ENCODE measurements at places on chromosomes 5 and 9.

DNA sequence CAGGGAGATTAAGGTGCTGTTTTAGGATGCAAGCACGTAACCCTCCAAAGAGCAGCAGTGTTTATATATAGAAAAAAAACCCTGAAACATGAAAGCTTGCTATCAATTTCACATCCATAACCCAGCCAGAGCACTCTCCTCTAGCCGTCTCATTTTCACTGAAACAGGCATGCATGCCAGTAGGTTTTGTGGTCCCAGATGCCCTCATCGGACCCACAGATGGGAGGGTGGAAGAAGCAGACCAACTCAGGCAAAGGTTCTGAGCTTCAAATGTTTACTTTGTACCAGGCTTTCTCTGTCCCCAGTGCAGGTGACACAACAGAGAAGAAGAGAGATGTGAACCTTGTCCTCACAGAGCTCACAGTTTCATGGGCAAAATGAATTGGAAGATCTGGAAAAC, 127.4 kb upstream of the ATP10B start:
- no peak for DNase-seq

DNA sequence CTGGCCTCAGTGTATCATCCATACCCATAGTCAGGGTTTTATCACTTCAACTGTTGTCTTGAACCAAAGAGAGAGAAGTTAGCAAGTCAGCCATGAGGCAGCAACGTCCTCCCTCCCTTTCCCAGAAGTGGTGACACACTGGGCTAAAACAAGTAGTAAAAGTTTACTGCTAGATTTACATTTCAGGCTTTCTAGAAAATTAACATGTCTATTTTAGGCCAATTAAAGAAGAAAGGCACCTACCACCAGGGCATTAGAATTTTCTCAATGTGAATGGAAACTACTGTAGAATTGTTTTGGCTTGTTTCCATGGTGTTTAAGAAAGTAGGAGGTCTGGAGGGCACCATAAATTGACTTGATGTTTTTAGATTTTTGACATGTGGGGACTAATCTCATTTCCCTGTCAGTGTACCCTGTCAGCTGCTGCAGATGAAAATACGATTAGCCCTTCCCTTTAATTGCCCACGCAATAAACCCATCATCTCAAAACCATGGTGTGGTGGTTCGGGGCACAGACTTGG, 121.8 kb upstream of the ELL2 start:
- no peak for DNase-seq

- DNase-seq, result no peak
Observed at GRCh38 chr9:98838868-98839565, 31.5 kb downstream of the GALNT12 start.

GRCh38 chr9:109476642-109477257, 21.4 kb downstream of the PTPN3 start:
- DNase-seq, result no peak

GRCh38 chr9:24144796-24145195, 318.8 kb upstream of the ELAVL2 start:
- no peak for DNase-seq

- peak; percentile 77 for DNase-seq
Observed at GRCh38 chr5:1380011-1380817, 35.3 kb upstream of the CLPTM1L start.

DNA sequence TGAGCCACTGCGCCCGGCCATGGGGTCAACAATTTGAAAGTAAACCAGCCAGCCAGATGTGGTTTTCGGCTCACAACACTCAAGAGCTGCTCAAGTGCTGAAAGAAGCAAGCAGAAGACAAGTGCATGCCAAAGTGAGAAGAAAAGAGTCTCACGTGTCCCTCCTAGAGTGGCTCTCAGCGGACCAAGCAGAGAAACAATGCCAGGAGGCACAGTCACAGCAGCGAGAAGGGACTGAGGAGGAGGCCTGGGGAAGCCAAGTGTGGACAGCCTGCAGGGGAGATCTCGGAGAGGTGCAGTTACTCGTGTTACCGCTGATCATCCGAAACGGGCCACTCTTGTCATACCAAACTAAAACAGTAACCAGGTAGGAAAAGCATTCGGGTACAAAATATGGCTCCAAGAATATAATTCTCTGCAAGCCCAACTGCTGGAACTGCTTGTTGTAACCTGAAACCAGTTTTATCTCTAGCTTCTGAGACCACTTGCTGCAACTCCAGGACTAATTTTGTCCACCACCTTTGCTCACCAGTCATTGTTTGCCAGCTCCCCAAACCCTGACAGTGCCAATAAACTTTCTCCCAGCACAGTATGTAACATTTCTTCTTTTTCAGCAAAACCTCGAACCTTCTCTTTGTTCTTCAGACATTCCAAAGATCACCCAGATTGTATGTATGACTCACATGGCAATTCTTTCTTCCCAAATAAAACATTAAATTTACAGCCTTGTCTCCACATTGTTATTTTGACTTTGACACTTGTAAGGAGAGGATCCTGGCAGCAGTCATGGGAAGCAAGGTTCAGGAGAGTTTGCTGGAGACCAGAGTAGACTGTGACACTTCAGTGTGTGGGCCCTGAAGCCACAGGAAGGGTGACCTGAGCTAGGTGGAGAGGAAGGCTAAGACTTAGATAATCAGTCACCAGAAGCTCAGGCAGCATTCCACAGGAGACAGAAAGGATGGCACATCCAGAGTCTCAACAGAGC, 6.3 kb downstream of the SLC35D2 start:
- DNase-seq, result no peak

DNA sequence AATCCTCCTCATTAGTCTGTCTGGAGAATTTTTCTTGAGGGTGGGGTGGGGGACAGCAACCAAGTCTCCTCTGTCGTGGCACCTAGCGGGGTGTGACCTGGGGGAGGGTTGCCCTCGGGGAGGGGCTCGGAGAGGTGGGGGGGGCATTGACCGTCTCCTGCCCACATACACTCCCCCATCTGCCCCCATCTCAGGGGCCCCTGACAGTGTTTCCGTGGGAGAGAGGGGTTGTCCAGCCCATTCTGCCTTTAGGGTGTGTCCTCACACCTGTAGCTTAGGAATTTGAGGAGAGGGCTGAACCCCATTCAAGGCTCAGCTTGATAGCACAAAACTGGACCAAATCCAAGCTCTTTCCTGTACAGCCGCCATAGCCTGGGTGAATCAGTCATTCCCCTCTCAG, 5.9 kb upstream of the CXXC5 start:
- DNase-seq, result no peak

- no peak for DNase-seq
Observed at GRCh38 chr9:69254223-69254622, 70.8 kb upstream of the ENTREP1 start.

DNA sequence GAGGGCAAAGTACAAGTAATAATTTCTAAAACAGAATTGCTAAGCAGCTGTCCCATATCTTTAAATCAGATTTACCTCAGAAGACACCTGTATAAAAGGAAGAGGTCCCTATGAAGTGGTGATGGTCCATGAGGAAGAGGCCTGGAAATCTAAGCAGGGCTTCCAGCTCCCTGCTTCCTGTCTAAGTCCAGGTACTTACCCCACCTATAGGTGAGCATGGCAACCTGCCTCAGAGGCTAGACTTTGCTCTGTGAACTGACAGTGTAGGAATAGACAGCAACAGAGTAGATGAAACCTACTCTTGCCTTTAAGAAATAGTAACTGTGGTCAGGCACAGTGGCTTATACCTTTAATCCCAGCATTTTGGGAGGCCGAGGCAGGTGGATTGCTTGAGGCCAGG, 55.8 kb upstream of the ARRDC3 start:
- no peak for DNase-seq

DNA sequence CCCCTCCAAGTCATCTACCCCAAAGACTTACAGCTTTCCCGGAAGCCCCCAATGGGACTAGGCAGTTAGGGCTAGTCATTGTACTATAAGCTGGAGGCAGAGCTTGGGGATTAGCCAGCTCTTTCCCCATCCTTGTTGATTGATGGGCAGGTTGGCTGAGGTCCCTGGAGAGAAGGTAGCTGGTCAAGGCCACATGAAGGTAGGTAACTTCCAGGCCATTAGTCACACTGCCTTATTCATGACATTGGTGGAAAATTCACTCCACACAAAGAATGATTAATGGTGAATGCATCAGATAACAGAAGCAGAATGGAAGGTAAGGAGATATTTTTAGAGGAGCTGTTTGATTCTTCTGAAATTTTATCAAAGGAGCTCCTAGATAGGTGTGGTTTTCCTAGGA, 49.5 kb upstream of the TGFBR1 start:
- no peak for DNase-seq

DNA sequence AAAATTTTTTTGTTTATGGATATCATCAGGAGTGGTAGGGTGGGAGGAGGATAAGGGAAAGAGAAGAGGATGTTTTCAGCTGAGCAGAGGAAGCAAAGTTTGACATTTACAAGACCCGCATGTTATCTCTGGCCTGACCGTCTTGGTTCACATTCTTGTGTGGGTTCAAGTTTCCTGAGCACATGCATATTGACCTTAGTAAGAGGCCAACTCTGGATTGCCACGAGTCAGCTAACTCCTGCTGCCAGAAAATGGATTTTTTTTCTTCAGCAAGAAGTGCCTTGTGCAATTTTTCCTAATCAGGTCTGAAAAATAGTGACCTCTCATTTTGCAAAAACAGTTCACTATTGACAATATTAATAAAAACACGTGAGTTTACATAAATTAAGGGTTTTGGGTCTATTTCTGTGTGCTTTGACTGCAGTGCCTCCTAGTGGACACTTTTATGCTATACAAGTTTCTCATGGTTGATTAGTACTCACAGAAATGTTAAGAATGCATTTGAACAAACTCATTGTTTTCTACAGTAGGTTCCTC, 27.1 kb upstream of the BASP1 start:
- no peak for DNase-seq

DNA sequence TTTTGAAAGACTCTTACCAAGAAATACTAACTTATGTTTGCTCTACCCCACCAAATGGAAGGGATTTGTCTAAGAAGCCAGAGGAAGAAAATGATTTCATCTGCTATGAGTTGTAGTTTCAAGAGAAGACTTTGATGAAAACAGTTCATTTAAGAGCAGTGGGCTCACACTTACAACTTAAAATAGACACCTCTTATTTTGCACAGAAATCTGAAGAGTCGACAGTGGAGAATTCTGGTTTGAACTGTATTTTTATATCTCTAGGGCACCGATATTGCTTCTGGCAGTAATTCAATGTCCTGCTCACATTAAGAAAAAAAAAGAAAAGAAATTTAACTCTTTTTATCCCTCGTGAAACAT, 1.9 kb upstream of the DAB2 start:
- no peak for DNase-seq

DNA sequence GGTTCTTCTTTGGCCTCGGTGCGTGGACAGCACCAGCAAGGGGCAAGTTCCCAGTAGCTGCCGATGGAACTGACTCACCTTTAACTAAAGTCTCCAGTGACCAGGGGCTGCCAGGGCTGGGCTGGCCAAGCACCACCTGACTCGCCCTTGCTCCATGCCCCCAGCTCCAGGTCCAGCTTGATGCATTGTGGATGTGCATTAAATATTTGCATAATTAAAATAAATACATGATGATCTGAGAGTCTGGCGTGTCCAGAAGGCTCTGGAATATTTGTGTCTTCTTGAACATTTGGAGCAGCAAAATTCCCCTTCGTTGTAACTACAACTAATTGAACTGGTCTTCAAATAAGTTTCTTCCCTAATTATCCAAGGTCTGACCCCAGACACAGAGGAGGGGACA, 9.5 kb upstream of the PRDM12 start:
- no peak for DNase-seq

DNA sequence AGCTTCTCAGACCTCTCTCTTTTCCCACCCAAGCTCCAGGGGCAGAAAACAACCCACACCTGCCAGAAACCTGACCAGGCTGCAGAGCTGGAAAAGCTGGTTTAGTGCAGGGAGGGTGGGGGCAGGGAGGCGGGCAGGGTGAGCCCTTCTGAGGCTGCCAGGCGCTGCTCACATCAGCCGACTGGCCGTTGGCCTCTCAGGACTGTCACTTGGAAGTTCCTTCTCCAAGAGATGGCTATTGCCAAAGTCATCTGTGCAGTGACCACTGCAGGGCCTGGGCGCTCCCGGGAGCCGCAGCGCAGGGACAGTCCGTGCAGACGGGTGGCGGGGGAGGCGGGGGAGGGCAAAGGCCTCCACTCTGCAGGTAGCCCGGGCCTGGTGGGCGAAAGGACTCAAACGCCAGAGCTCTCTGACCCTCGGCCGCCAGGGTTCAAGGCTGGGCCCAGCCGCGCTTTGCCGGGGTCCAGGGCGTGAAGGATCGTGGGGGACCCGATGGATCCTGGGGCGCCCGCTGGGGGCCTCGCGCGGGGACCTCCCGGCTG, 205.0 kb upstream of the IER5L start:
- DNase-seq, result no peak

GRCh38 chr5:172137046-172137445, 51.0 kb downstream of the STK10 start:
- DNase-seq, result no peak

DNA sequence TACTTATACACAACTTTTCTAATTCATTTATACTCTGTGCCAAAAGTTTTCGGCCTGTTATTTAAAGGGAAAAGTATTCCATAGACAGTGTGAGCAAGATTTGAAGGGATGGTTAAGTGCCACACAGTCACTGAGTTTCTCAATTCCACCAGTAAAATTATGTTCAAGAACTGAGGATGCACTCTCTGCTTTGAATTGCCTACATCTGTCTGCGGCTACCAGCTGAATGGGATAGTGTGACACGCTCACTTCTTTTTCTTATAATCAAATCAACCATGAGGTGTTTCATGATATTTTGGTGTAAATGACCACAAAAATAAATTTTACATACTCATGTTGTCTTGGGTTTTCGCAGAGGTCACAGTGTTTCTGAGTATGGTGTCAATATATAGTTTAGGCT, 218.4 kb upstream of the TMEM161B start:
- DNase-seq, result no peak

- DNase-seq, result no peak
Observed at GRCh38 chr9:95729046-95729445, 146.4 kb upstream of the ERCC6L2 start.

DNA sequence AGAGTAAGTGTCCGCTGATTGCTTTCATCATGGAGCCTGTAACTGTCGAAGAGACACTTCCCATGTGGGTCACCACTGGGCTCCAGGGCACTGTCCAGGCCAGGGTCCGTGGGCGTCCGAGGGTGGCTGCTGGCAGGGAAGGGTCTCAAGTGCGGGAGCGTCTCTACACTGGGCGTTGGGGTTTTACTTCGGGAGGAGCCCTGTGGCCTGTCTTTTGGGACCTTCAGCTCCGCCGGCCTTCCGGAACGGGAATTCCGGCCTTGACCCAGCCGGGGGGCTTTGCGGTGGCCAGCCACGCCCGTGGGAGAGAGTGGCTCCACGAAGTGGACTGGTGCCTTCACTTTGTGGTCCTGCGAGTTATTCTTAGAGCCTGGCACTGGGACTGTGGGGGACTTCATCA, 86.2 kb downstream of the CAMSAP1 start:
- no peak for DNase-seq

GRCh38 chr5:154466147-154466546, 11.9 kb downstream of the HAND1 start:
- no peak for DNase-seq

GRCh38 chr9:136045595-136046553, 49.2 kb downstream of the NACC2 start:
- no peak for DNase-seq
